ENCODE measurements at places on chromosomes 2 and 18.

DNA sequence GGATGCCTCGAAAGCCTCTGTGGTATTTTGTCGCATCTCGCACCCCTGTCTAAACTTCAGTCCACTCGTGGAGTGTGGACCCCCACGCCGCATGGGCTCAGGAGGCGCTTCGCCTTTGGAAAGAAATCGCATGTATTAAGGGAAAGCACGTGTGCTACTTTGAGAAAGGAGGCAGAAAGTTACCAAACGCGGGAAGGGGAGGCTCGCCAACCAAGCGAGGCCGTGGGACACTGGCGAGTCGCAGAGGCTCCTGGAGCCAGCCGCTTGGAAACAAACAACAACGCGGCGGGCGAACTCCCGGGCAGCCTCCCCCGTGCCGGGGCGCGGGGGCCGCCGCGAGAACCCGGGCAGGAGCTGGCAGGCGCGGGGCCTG lies 455 bp upstream of the AGAP1 start:
- no peak for DNase-seq

DNA sequence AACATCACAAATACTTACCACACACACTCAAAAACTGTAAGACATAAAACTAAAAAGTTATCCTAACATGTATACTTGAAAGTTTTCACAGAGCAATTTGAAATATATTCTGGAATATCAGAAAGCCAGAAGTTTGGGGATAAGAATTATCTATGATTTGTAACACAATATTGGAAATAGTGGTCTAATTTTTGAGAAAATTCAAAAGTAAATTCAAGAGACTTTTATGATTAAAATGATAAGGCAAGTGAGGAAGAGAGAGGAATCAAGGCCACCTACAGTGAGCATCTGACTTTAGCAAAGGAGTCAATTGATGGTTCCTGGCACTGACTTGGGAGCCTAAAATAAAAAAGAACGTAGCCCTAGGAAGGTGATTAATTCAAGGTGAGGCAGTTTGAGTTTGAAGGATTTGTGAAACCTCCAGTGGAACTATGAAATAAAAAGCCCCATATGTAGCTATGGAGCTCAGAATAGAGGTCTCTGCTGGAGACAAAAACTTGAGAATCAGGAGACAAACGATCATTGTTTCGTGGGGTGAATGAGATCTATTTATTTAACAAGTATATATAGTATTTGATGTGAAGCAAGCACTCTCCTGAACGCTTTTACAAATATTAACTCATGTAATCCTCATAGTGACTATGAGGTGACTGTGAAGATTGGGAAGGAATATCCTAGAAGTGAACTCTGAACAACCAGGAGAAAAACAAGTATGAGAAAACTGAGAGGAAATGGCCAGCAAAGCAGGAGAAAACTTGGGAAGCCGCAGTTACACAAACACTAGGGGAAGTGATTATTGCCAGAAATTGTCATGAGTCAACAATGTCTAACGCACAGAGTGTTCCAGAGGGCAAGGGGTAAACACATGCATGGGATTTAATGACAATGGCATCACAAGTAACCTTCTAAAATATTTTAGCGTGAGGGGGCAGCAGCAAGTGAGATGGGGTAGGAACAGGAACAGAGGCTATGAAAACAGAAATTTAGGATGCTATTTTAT lies 12.8 kb downstream of the TFPI start:
- no peak for DNase-seq

- DNase-seq, result no peak
These were observed 1.4 kb upstream of the ADD2 start for GRCh38 chr2:70769450-70769849.

DNA sequence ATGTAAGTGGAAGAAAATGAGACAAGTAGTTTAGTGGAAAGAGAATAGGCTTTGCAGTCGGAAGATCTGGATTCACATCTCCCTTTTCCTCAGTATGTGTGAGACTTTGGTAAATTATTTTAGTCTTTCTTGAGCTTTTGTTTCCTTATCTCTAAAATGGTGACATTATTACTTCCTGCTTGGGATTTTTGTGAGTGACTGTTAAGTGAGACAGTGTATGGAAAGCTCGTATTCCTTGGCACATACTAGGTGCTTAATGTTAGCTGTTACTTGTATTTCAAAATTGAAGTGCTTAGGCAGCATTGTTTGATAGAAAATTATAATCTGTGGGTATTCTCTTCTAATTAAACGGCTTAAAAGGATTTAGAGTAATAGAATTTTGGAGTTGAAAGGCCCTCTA lies 2.0 kb downstream of the ZNF638 start:
- DNase-seq, result no peak

GRCh38 chr2:234483568-234484251 lies 13.2 kb downstream of the ARL4C start:
- DNase-seq, result peak; percentile 90

- no peak for DNase-seq
These were observed 9.2 kb downstream of the CCNYL1 start for GRCh38 chr2:207720517-207721187.

GRCh38 chr18:74524097-74524496 lies 10.2 kb upstream of the CNDP1 start:
- DNase-seq, result no peak

All from activated CD4-positive, alpha-beta T cell treated with anti-CD3 and anti-CD28 coated beads, Interleukin-2, amount 10 ng/mL, durations not matched to agents 7 days and 5 days (primary cell).